ENCODE measurements at places on chromosomes 16 and 17.

GRCh38 chr17:5711344-5711743 lies 127.0 kb upstream of the NLRP1 start:
- DNase-seq = no peak

- DNase-seq = no peak
Measured at GRCh38 chr17:57475796-57476195, 219.5 kb downstream of the MSI2 start.

DNA sequence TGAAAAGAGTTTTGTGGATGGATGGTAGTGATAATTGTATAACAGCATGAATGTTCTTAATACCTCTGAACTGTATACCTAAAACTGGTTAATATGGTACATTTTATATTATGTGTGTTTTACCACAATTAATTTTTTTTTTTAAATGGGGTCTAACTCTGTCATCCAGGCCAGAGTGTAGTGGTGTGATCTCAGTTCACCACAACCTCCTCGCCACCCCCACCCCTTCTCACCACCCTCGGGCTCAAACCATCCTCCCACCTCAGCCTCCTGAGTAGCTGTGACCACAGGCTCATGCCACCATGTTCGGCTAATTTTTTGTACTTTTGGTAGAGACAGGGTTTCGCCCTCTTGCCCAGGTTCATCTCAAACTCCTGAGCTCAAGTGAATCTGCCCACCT lies 123.2 kb downstream of the CDRT15L2 start:
- DNase-seq = no peak

- DNase-seq = peak; percentile 77
Measured at GRCh38 chr17:79933863-79934652, 94.8 kb upstream of the CBX4 start.

DNA sequence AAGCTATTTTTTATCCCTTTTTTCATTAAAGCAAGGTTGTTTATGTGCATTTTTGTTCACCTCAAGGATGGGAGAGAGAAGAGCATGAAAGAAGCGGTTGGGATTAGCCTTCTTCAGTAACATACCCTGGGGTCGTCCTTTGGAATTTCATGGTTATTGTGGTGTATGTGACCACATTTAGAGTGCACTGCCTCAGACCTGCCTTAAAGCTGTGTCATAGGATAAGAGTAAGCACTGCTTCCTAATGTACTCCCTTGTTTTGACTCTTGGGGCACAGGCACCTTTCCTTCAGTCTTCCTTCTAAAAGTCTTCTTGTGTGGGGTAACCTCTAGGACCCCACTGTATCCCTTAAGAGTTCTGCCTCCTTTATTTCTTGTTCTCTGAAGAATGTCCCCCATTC lies 28.9 kb downstream of the TNRC6A start:
- no peak for DNase-seq

DNA sequence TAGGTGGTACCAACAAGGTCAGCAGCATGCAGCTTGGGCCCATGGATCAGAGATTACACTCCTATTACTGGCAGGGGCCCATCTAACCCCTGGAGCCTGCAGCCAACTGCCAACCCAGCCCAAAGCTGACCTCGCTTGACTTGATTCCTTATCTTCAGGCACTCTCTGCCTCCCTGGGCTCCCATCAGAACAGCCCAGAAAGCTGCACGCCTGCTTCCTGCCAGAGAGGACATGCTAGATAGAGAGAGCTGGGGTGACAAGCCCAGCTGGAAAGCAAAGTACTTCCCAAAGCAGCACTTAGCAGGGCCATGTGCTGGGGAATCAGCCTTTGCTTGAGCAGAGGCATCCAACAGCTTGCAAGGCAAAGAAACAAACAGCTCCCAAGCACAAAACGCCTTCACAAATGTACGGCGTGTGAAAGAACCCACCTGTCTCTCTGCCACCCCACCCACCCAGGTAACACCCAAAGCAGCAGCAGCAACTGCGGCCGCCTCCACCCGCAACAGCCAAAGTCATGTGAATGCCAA lies 74.2 kb upstream of the NLK start:
- peak; percentile 85 for DNase-seq

- no peak for DNase-seq
Measured at GRCh38 chr17:79497777-79498348, 113.0 kb downstream of the RBFOX3 start.

- DNase-seq = peak; percentile 96
Measured at GRCh38 chr16:68085259-68086071, at the start of gene NFATC3. TSS of gene NFATC3 (plus strand) at chr16:68085370. CDS start at chr16:68085682, 312 bp downstream.

- no peak for DNase-seq
Measured at GRCh38 chr17:31379597-31380205, 11.8 kb upstream of the RAB11FIP4 start.

- no peak for DNase-seq
Measured at GRCh38 chr17:71111934-71112333, 942.6 kb downstream of the KCNJ2 start.

GRCh38 chr17:42541041-42541833 lies 5.2 kb downstream of the NAGLU start:
- no peak for DNase-seq

GRCh38 chr17:60902399-60902798 lies 224.7 kb downstream of the BCAS3 start:
- DNase-seq = no peak

- no peak for DNase-seq
Measured at GRCh38 chr17:71689782-71690181, 431.0 kb upstream of the SOX9 start.

DNA sequence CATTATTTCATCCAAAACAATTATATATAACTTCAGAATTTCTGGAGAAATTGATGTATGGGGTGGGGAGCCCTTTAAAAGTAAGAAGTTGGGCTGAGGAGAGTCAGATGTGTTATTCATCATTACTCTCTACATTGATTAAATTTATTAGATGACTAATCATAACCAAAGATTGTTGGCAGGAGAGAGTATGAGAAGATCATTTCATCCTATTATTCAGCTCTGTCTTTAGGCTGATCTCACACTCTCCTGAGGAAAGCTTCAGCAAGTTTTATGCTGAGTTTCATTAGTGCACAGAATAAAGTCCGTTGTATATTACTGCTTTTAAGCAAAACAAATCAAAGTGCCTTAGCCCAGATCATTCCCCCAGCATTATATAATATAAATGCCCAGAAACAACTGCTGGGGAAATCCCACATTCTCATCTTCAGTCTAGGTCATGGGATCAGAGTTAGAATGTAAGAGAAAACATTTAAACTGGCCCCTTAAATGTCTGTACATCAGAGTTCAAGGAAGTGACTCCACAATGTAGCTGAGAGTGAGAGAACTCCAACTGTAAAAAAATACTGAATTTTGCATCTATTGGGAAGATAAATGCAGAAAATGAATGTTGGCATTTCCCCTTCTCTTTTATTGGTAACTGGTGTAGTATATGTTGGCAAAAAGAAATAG lies 130.1 kb upstream of the HLF start:
- DNase-seq = no peak

DNA sequence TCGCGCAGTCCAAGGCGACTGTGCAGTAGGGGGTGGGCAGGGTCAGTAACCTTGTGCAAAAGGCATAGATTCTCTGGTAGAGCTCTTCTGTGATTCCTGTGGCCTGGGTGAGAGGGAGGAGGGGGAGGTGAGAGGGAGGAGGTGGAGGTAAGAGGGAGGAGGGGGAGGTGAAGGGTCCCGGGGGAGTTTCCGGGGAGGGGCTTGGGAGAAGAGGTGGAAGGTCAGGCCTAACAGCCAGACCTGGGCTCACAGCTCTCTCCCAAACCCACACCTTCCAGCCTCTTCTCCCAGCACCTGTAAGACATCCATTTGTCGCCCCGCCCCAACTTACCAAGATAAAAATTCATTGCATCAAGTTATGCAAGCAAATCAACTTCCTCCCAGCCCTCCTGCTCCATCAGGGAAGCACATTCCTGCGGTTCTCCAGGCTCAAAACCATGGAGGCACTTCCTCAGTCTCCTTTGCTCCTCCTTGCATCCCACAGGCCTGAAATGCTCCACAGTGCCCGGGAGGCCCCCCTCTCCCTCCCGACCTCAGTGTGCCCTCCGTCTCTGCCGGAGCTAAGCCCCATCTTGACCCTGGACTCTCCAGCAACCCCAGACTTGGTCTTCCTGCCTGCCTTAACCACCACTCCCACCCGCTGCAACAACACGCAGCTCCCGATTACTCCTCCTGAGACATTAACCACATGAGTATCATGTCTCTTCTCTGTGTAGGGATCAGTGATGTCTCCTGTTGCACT lies 30.5 kb downstream of the PIK3R6 start:
- no peak for DNase-seq

DNA sequence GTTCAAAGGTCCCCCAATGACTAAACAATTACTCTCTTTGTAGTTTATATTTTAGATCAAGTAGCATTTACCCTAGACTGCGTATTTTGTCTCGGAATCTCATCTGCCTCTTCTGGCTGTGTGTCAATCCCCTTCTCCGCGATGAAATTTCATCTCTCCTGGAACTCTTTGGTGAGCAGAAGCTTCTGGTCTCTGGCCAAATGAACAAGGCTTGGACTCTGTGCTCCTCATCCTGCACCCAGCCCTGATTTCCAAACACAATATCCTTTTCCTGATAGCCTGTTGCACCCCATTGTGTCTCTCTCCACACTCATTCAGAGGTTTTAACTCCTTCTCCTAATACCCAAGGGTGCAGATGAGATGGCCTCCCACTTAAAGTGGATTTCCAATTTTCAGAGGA lies 609.4 kb upstream of the CDH5 start:
- no peak for DNase-seq

- no peak for DNase-seq
Measured at GRCh38 chr17:64723781-64724180, 61.7 kb upstream of the SMURF2 start.

DNA sequence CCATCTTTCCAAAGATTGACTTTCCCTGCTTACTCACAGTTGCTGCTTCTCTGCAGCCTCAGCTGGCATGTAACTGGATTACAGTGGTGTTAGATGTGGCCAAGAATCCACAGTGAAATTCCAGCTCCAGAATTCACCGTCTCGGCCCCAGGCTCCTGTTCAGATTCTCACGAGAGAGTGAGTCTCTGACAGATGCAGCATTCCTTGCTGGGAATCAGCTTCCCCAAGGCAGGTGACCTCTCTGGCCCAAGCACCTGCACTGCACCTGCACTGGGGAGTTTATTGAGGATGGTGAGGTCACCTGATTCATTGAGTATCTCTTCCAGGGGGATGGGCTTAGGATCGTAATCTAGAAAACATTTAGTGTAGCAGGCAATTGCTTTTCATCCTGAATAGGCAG lies 600.5 kb upstream of the RBFOX1 start:
- DNase-seq = no peak

DNA sequence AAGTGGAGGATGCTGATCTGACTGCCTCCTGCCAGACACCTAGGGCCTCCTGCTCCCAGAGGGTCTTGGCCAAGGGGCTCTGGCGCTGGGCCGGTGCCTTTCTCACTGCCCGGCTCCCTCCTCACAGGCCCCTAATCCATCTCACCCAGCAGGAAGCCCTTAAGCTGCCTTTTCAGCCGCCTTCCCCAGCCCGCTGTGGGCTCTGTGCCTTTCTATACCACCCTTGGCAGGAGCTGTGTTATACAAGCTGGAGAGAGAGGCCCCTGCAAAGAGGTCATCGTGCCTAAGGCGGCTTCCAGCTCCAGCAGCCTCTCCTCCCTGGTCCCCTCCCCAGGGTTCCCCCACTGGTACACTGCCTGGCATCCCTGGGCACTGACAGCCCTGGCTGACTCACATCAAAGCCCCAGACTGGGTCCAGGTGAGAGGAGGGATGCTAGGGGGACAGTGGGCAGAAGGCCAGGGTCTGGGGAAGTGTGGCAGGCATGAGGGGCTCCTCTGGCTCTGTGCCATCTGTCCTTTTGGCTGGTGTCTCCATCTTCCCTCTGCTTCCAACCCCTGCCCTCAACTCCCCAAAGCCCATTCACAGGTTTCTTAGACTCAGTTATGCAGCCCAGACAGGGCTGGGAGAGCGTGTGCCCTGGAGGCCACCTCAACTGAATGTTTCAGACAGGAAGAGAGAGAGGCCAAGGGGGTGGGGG lies 15.3 kb upstream of the FZD2 start:
- DNase-seq = no peak

DNA sequence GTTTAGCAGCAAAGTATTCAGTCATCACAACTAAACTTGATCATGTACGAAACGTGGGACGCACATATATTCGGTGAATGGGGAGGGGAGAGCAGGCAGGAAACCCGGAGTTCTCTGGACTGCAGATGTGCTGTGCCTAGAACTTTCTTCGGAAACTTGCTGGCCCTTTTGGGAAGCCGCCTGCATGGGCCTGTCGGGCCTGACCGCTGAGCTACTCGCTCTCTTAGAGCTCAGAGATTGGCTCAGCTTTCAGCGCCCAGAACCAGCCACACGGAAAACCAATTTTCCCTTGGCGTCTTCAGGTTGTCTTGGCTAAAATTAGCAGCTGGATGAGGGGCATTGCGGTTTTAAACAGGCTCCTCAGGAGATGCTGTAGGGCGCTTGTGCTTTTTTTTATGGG lies 38.1 kb downstream of the ZDHHC7 start:
- no peak for DNase-seq

DNA sequence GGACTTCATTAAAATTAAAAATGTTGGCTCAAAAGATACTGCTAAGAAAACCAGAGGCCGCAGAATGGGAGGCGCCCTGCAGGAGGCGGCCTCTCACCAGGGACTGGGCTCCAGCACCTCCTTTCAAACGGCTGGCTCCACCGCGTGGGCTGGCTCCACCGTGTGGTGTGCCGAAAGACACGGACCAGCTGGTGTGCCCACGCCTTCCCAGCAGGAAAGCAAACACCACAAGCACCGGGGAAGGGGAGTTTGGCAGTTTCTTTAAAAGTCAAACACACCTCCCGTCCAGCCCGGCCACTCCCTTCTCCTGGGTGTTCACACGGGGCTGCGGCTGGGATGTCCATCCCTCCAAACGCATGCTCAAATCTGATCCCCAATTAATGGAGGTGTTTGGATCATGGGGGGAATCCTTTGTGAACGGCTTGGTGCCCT lies 13.9 kb downstream of the HAGH start:
- DNase-seq = peak; percentile 88

- no peak for DNase-seq
Measured at GRCh38 chr16:89897204-89897603, 21.5 kb upstream of the MC1R start.

DNA sequence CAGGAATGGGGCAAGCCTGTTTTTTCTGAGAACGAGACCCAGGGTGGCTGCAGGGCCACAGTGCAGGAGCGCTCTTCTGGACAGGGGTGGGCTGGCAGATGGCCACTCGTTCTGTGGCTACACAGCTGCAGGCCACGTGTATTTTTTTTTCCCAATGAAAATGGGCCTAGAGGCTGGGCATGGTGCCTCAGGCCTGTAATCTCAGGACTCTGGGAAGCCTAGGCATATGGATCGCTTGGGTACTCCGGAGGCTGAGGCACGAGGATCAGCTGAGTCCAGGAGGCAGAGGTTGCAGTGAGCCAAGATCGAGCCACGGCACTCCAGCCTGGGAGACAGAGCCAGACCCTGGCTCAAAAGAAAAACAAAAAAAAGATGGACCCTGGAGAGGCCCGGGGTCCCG lies 6.8 kb downstream of the UNKL start:
- no peak for DNase-seq

GRCh38 chr16:50271148-50272041 lies 5.0 kb downstream of the ADCY7 start:
- DNase-seq = no peak

- DNase-seq = no peak
Measured at GRCh38 chr17:38547444-38547843, 58.3 kb downstream of the SRCIN1 start.

- no peak for DNase-seq
Measured at GRCh38 chr16:4767872-4768548, 1.0 kb upstream of the ZNF500 start.
